ENCODE measurements at places on chromosomes 2 and 18.

DNA sequence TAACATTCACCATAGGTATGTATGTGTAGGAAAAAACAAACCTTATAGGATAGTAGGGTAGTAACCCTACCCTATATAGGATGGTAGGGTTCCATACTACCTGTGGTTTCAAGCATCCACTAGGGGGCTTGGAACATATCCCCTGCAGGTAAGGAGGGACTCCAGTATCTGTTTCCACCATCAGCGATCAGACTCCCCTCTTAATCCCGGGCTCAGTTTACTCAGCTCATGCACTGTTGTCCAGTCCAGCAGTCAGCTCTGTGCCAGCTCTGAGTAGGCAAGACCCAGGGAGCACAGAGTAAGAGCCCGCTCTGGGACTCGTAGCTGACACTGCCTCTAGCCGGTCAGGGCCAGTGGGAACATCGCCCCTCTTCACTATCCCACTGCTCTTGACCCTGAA, 61.7 kb downstream of the MEX3C start:
- DNase-seq, result no peak

DNA sequence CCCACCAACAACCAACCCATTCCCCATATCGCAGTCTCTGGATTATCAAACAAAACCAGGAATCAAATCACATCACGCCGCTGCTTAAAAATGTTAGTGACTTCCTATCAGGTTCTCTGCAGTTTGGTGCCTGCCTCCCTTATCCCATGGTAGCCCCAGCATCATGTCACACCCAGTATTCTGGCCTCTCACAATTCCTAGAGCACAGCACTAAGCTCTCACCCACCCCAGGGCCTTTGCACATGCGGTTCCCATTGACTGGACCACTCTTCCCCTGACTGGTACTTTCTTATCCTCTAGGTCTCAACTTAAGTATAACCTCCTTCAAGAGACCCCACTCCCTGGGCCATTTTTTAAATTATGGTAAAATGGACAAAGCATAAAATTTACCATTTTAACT, 12.8 kb downstream of the ATP8B1 start:
- DNase-seq, result no peak

DNA sequence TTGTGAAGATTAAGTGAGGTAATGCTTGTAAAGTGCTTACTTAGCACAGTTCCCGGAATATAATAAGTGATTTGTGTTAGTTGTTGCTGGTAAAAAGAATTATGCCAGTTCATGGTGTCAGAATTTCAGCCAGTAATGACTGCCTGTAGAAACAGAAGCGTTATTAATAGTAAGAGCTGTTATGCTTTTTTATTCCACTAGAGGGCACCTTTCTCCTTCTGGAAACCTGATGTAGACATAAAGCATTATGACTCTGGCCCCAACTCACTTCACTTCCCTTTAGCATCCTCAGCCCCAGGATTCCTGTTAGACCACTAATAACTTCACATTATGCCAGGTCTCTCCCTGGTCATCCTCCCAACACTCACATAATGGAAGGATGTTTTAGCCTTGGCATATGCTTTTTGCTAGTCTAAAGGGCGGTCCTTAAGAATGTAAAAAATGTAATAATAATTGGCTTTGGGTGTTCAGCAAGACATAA, 34.9 kb downstream of the C18orf54 start:
- peak; percentile 77 for DNase-seq

DNA sequence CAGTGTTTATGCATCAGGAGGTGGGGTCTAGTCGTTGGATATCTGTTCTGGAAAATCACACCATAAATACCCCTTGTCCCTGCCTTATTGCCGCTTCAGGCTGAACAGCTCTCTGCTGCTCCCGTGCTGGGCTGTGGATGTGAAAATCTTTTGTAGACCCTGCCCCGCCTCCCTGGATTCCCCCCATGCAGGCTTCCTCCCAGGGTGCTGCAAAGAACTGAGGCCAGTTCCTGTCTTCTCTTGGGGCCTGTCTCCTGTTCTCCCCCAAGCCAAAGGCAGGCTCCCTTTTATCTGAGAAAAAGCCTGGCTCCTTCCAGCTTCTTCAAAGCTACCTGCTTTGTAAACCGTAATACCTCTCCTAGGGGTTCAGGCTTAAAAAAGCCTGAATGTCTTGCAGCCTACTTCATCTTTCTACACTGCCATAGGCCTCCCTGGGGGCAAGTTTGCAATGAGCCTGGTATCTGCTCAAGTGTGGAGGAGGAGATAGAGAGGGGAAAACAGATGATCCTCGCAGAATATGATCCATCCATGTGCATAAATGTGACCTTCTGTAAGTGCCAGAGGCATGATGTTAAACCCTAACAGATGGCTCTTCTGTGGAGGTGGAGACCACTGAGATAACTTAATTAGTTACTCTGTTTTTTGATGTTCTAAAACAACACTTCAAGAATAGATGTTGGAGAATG, 55.3 kb downstream of the VWA3B start:
- no peak for DNase-seq

DNA sequence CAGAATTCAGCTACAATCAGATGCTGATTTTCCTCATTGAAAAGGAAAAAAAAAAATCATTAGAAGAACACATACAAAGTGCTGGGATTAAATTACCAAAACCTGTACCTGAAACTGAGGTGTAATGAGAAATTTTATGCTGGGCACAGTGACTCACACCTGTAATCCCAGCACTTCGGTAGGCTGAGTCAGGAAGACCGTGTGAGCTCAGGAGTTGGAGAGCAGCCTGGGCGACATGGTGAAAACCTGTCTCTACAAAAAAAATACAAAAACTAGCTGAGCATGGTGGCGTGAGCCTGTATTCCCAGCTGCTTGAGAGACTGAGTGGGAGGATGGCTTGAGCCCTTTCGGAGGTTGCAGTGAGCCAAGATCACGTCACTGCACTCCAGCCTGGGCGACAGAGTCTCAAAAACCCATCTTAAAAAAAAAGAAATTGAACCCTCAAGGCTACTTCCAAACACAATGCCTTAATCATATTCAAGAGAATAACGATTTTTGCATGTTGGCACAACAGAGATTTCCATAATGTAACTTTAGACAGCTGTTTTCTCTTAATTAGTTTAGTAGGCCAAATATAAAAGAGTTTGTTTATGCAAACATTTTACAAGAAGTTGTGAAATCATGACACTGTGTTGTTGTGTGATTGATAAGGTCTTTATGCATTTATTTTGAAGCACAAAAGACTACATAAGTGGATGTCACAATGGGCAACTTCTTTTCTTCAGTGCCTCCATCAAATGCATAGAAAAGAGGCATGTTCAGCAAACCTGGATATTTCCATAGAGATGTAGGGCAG, 63.9 kb downstream of the FAM161A start:
- no peak for DNase-seq

DNA sequence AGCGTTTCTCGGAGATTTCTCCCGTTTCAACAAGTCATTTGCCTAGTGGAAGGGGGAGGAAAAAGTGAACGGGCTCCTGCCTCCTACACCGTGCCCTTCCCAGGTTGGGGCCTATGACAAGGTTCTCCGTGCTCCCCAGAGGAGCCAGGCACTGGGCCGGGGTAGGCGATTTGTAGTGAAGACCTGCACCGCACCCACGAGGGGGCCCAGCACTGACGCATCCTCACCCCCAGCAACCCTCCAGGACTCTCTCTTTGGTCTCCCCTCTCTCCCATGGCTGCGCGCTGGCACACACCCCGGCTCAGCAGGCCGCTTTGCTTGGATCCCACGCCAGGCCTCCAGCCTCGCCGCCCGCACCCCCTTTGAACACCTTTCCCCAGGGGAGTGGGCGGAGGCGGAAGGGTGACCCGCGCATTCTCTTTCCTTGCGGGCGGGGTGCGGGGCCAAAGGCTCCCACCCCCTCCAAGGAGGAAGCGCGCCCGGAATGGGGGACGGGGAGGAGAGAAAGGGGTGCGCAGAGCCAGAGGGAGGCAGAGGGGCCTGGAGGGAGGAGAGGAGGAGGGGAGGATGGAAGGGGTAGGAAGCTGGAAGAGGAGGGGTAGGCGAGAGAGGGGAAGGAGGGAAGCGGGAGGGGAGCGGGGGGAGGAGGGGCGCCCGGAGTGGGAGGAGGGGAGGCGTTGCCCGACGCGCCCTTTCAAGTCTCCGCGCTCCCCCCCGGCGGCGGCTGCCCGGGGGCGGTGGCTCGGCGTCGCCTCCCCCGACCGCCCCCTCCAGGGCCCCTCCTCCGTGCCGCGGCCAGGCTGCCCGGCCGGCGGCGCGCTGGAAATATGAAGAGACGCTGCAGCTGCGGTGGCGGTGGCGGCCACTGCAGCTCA, at the start of gene APCDD1:
APCDD1 (plus strand) TSS at position 830 of the 875 bp plus-strand sequence. CDS start 347 bp downstream, outside the sequence.
- peak; percentile 50 for DNase-seq

- peak; percentile 44 for DNase-seq
Observed at GRCh38 chr2:43605079-43605655, 9.3 kb upstream of the THADA start.

GRCh38 chr2:170745305-170745704, 24.9 kb upstream of the ERICH2 start:
- no peak for DNase-seq

- DNase-seq, result no peak
Observed at GRCh38 chr2:98114643-98115330, 27.8 kb downstream of the VWA3B start.

GRCh38 chr2:157821519-157822131, 54.5 kb downstream of the ACVR1 start:
- no peak for DNase-seq

DNA sequence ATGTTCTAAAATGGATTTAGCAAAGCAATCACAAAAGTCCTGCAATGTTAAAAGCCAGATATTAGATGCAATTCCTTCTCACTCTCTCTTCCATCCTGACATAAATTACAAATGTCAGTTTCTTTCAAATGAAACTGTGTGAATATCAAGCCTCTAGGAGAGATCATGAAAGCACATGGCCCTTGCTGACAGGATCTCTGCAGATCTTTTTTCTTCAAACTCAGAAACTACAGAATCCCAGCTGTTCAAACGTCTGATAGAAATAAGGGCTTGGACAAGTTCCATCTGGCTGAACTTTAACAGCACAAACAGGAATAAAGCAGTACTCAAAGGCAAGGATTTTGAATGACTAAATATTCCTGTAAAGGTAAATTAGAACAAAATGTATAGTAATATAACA, 47.6 kb downstream of the PDE1A start:
- DNase-seq, result peak; percentile 78

- no peak for DNase-seq
Observed at GRCh38 chr2:44952143-44952805, 10.8 kb downstream of the SIX3 start.

DNA sequence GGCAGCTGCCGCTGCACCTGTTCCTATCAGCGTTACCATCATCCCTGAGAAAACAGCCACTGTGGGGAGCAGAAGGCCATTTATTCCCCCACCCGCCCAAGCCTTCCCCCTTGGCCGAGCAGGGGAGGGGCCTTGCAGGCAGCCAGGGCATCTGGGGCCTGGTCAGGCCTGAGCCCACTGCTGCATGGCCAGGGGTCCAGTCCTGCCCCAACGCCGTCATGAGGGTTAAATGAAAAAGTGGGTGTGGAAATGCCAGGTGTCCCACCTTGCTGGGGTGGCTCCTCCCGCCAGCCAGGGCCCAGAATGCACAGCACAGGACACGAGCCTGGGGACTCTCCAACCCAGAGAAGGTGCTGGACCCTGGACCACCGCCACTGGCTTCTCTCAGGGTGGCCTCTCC, 14.2 kb downstream of the ANO7 start:
- DNase-seq, result no peak

DNA sequence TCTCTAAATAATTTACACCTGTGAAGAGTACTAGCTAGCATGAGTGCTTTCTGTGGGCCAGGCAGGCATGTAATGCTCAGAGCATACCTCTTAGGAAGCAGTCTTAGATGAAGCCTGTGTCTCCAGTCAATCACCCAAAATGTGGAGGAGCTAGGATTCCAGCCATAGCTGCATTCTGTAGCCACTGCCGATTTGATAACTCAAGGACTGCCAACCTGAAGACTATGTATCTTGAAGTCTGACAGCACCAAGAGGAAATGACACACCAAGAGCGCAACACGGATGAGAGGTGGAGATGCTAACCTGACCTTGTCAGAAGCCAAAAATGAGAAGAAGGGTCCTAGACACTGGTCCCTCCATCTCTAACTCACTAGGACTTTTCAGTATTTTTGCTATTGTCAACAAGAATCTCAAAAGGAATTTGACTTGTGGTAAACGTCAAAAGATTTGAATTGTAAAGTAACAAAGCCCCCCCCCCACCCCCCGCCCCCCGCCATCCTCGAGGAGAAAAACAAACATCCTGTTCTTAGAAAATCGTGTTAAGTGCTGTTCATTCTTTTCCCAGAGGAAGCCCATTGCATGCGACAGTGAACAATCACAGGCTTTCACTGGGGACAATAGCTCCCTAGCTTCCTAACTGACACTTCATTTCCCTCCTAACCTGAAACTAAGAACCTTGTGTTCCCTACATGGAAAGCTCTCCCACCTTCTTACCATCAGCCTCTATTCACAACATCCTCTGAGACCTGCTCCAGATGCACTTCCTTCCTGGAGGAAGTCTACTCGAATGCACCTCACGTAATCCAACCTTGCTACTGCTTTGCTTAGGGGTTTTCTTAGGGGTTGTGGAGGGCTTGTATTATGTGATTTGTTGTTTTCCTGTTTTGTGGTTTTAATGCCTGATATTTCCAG, 14.7 kb downstream of the CDC42EP3 start:
- DNase-seq, result no peak

GRCh38 chr2:217666338-217666737, 336.5 kb downstream of the TNS1 start:
- DNase-seq, result no peak

Measured in NCI-H446 (cell line).